ENCODE measurements at places on chromosomes 1 and 21.

- no peak for DNase-seq
Observed at GRCh38 chr21:32348604-32349332, 44.0 kb downstream of the URB1 start.

DNA sequence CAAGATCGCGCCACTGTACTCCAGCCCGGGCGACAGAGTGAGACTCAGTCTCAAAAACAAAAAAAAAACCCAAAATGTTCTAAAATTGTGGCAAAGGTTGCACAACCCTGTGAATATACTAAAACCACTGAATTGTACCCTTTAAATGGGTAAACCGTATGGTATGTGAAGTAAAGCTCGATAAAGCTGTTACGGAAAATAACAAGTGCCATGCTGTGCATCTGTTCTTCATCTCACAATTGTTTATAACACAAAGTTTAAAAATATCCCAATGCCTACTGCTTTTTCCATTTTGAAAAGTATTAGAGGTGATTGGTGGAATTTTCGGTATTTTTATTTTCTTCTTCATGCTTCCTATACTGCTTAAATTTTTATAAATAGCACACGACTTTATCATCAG lies 111.5 kb downstream of the ENAH start:
- DNase-seq, result no peak

- no peak for DNase-seq
Observed at GRCh38 chr21:15744926-15745325, 15.1 kb downstream of the USP25 start.

- no peak for DNase-seq
Observed at GRCh38 chr1:62613325-62613727, 16.0 kb downstream of the ANGPTL3 start.

- DNase-seq, result no peak
Observed at GRCh38 chr1:3342960-3343359, 111.5 kb upstream of the ARHGEF16 start.

- no peak for DNase-seq
Observed at GRCh38 chr1:235021815-235022214, 106.8 kb downstream of the TOMM20 start.

- no peak for DNase-seq
Observed at GRCh38 chr1:39387452-39387851, 104.0 kb upstream of the BMP8A start.

Measured in C1 segment of cervical spinal cord (tissue), 14 donors.